CD4-positive, alpha-beta T cell (primary cell): ENCODE measurements at places on chromosomes 13 and 19.
A peak's percentile ranks its signal among the peaks of the same experiment; 100 is the strongest.

DNA sequence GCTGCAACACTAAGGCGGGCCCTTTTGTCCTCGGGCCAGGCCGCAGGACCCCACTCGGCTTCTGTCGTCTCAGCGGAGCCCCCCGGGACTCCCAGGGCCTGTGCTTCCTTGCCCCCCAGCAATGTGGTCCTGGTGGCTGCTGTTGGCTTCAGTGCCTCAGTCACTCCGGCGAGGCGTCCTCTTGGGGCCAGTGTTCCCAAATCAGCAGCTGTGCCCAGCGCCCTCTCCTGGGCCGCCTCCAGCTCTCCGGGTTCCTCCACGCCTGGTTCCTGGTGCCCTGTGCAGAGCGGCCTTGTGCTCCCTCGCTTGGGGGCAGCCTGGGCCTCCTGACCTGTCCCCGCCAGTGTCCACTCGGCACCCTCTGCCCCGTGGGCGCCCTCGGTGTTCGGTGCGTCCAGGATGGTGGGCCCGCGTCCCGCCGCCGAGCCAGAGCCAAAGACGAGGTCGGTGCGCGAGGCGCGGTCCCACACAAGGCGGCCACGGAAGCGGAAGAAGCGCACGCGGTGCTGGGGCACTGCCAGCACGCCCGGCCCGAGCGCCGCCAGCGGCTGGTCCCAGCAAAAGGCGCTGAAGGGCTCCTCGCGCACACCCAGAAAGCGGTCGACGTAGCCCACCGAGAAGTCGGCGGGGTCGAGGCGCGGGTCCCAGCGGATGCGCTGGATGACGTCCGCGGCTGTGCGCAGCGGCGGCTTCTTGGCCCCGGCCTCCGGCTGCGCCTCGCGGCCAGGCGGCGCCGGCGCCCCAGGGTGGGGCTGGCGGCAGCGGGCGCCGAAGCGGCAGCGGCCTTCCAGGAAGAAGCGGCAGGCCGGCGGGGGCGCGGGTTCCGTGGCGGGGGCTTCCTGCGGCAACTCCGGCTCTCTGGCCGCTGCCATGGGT is 685 bp downstream of the LENG9 start:
- DNase-seq: peak; percentile 65

- no peak for DNase-seq
These were observed 2.0 kb upstream of the CCDC97 start for GRCh38 chr19:41307954-41308449.

DNA sequence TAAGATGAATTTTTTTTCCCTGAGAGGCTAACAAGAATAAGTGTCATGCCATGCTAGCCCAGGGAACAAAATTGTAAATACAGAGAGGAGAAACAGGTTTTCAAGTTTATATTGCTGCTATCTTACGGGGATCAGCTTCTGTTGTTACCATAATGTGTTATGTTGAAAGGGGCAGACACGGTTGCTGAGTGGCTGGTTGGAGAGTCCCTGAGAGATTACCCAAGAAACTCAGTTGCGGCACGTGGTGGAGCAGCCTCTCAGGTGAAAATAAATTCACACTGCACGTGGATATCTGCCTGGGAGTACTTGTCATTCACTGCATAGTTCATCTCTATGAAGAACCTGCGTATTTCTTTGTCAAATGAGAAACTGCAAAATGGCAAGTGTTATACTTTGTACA is 293.6 kb downstream of the TDRD3 start:
- no peak for DNase-seq

DNA sequence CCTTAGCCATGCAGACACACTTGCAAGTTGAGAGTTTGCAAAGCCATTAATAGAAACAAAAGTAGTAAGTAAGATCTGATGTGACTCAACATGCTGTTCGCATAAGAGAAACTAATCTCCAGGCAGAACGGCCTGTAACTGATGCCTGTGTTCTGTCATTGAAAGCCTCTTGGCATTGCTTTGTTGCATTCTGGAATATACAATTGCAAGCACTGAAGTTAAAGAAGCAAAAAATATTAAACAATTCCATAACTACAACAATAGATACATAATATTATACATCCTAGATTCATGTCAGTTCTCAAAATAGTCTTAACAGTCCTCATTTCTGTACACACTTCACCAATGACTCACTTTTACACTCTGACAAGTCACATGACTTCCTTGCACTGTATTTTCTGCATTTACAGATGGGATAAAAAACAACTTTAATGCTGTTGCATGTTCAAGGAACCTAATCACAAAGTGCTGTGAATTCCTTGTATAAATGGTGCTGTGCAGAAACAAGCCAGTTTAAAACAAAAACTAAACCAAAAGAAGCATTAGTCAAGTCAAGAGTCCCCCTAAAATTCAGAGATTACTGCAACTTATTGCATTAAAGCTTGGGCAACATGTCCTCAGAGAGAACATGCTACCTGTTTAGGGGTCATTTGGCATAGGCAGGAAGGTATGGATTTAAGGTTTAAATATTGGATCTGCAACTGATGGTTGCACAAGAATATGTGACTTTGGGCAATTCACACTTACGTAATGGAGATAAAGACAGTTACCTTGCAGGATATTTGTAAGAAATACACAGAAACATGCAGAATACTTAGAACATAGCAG is 79.5 kb upstream of the SERP2 start:
- no peak for DNase-seq

DNA sequence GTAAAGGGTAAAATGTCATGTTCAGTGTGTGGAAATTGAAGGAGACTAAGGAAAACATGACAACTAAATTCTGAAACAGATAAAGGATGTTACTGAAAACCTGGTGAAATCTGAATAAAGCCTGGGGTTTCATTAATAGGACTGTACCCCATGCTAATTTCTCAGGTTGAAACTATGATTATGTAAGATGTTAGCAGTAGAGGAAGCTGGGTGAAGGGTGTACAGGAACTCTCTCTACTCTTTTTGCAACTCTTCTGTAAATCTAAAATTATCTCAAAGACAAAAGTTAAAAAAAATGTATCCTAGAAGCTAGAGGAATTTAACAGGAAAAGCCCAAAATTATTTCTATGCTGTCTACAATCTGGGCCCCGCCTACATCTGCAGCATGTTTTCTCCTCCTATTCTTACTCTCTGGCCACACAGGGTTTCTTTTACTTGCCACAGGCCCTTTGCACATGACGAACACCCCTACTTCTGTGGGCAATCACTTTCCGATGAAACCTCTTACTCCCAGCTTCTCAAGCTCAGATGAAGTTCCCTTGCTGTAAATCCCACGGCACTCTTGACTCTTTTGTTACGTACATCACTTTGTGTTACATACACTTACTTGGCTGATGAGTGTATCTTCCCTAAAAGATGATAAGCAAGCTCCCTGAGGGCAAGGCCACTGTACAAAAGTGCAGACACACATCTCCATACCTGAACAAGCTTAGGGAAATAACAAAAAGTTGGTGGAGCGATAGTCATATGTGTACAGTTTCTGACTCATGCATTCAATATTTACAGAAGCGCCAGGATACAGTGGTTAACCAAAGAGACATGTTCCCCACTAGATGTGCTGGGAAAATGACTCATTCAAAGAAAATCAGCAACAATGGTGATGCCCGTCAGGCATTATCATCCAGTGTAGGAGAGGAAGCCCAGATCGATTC is 32.6 kb downstream of the RUBCNL start:
- DNase-seq: no peak

DNA sequence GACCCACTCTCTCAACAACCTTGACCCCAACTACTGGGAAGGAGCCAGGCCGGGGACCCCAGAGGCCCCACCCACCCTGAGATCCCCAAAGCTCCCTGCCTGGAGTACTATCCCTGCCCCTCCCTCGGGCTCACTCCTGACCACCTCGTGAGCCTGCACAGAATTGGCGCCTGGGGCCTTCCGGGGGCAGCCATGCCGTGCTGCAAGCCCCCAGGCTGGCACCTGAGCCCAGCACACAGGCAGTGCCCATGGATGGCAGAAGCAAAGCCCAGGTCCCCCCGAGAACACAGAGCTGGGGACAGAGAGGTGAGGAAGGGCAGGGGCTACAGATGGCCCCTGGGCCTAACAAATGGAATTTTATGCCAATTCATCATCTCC is 13.9 kb downstream of the LSM4 start:
- no peak for DNase-seq
